ENCODE measurements at places on chromosomes 7 and 10.

DNA sequence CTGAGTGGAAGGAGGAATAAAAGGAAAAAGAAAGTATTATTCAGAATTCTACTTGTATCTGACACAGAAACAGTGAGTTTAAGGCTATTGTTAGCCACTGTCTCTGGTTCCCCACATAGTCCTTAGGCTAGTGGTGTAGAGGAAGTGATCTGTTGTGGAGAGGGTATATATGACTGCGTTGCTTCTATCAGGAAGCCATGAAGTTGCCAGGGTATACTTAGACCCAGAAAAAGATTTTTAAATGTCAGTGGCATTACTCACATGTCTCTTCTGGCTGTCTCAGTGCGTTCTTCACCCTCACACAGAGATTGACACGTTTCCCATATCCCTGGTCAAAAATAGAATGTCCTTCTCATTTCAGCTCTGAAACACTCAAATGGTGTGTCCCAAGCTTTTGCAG is 72.7 kb downstream of the SEM1 start:
- no peak for DNase-seq

DNA sequence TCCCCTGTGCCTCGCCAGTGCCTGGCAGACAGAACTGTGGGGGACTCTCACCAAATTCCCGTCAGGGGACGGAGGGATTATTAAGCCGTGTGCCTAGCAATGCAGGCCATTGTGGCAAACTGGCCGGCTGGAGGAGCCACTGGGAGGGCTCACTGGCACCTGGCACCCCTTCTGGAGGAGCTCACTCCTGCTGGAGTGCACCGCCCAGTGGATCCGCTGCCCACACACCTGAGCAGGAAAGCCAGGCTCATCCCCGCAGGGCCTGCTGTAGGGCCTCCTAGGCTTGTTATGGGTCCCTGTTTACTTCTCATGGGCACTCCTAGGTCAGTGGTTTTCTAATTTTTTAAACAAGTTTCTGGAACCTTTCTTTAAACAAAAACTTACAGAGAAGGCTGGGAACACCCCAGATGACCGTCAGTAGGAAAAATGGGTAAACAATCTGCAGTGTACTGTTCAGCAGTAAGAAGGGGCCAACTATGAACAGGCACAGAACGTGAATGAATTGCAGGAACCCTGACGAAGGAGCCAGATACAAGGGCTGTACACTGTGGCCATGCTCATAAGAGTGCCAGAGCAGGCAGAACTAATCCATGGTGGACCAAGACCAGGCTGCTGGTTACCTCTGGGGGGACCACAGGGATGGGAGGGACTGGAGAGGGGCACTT is 64.8 kb downstream of the LANCL2 start:
- DNase-seq, result no peak

DNA sequence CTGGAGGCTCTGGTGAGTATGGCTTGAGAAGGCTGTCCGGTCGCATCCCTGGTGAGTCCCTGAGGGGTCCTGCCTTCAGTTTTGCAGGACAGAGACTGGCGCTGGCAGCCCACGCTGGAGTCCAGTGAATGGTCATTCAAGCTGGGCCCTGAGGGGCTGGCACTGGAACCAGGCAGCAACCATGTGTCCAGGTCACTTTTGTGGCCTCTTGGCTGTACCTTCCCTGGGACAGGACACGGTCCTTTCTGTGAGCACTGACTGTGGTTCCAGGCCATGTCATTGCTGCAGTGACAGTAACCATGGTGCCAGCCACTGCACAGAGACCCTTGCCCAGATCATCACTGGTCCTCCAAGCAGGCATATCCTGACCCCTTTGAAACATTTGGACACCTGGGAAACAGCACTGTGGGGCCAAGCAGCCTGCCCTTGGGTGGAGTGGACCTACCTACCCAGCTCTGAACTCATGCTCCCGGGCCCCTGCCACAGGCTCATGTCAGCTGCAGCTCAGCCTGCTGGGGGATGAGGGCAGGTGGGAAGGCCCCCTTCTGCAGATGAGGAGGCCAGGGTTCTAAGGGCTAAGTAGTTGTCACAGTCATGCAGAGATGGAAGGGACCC is 72.1 kb downstream of the ADCY1 start:
- DNase-seq, result no peak

- no peak for DNase-seq
Measured at GRCh38 chr7:22671177-22671879, 55.7 kb upstream of the IL6 start.

DNA sequence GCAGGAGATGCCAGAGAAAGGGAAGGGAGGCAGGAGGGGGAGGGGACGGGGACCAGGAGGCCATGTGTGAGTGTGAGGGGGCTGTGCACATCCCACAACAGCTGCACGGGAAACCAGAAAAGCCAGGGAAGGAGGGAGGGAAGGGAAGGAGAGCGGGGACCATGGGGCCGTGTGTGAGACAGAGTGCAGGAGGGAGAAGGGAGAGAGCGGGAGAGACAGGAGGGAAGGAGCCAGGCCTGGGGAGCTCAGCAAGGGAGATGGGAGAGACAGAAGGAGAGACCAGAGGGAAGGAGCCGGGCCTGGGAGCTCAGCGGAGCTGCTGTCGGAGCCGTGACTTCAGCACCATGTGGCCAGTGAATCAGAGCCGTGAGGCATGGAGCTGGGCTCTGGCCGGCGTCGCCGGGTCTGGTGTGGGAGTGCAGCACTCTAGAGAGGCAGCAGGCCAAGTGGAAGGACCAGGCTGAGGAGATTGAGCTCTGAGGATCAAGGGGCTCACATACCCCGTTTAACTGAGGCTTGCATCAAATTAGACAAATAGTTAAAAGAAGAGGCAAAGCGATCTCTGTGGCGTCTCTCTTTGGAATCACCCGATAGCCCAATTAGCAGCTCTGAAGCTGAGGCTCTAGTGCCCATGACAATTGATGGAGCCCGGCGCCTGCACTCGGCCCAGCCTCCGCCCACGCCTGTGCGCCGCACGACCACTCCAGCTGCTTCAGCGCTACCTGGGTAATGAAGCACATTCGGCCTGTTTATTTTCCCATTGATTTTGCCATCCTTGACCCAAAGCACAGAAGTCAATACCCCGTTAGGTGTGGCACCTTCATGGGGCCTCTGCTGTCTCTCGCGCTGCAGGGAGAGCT is 150.4 kb downstream of the MAD1L1 start:
- no peak for DNase-seq

- no peak for DNase-seq
Measured at GRCh38 chr7:254337-255037, 35.5 kb upstream of the FOXL3 start.

GRCh38 chr10:117334926-117335325 is 40.3 kb downstream of the PDZD8 start:
- DNase-seq, result no peak

DNA sequence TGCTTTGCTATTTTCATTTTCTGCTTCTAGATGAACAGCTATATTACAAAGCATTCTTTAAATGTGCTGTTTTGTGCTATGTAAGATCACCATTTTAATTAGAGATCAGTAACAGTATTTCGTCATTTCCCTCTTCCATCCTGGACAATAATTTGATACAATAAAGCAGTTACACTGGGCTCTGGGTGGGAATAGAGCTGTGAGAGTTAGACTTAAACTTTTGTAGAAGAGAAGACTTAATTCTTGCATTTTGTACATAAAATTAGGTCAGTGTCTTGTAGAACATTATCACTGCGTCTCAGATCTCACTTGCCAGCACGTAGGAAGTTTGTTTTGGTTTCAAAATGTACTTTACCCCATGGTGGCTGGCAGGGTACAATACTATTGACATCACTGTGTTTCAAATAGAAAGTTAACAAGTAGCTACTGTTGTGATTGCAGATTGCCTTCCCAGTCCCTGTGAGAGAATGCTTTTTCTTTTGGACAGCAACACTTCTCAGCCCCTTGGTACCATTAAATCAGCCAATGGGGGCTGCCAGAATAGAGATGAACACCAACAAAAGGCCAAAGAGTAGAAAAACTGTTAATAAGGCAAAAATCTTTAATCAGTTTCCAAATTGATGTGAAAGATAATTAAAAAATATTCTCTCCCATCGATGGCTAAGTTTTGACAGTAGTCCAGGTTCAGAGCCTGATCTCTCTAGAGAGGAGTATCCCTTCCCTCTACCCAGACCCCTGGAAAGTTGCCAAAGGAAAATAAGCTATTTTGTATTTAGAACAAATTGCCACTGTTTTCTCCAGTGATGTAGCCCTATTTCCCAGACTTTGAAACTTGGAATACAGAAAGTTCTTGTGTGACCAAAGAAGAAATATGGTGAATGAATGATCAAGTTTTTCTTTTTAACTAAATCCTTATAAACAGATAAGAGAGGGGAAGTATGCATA is 35.1 kb downstream of the SMNDC1 start:
- no peak for DNase-seq

- DNase-seq, result no peak
Measured at GRCh38 chr10:85851325-85851724, 515.3 kb downstream of the GRID1 start.

GRCh38 chr7:23184709-23185359 is 3.0 kb downstream of the NUP42 start:
- no peak for DNase-seq

DNA sequence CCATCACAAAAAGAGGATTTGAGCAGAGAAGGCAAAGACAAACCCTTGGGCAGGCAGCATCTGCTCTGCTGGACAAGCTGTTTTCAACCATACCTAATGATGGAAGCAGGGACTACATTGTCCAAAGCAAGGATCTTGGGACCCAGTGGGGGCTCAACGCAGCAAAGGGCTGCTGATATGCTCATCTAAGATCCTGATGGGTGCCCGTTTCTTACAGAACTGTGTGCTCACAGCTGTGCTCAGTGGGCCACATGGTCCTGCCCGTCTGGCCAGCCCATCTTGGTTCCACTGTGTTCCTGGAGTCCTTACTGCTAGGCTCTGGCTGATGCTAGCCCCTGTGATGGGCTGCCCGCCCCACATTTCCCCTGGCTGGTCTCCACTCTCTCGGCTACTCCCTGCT is 36.1 kb downstream of the GPRIN2 start:
- DNase-seq, result no peak

DNA sequence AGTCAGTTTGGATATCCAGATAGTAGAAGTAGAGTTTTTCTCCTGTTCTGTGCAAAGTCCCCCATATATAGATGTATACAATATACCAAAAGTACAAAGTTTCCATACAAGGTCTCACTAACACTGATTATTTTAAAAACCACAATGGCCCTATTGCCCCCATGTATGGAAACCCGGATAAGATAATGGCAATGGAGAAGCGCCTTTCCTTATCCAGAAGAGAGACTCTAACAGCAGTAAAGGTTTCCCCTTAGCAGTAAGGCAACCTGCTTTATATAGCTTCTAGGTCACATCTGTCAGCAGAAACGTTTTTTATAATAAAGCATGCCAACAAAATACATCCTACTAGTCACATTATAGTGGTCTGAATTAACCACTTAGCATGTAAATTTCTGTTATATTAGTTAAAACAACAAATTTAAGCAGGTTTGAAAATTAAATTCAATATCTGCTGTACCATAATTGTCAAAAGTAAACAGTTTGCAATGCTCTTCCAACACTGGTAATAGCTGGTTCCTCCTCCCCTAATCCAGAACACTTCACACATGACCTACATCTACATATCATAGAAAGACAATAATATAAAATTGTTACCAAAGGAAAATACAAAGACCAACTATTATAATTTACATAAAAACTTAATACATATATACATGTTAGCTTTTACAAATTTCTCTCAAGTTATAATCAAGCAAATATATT is 22.4 kb downstream of the USP6NL start:
- no peak for DNase-seq

DNA sequence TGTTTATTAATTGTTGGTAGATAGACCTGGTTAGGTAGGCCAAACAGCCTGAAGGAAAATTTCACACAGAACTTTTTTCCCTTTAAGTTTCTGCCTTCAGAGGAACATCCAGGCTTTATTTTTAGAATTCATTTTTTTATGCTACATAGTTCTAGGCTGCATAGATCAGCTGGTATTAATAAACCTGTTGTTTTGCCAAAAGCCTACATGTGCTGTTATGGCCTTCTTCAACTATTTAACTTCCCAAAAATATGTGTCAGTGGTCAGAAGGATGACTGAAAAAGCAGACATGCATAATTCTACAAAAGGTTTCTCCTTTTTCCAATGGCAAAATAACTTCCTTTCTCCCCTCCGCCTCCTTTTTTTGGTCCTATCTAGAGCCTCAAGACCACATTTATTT is 303.0 kb upstream of the DKK1 start:
- no peak for DNase-seq

GRCh38 chr10:8041992-8042720 is 12.3 kb upstream of the GATA3 start:
- no peak for DNase-seq

- DNase-seq, result no peak
Measured at GRCh38 chr7:29156907-29157452, 10.6 kb upstream of the CPVL start.

- no peak for DNase-seq
Measured at GRCh38 chr7:157271991-157272324, 64.8 kb upstream of the DNAJB6 start.

DNA sequence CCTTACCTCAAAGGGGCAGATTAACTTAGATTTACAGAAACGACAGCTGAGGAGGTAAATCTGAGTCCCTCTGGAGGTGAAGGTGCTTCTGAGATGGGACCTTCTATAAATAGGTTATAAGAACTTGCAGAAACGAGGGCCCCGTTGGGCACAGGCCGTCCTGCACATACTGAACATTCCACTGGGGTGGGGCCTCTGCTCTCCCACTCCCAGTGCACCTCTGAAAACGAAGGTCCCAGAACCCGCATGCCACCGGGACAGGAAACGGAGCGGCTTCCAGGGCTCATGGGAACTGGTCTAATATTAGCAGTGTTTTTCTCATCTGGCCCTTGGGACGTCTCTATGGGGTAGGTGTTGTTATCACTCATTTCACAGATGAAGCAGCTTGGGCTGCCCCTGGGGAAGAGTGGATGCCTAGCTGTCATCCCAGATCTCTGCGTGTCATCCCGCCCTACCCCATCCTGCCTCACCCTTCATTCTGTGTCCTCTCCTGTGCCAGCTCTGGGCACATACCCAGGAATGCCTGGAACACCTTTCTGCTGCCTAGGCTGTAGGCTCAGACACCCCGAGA is 19.6 kb downstream of the C10orf62 start:
- no peak for DNase-seq

DNA sequence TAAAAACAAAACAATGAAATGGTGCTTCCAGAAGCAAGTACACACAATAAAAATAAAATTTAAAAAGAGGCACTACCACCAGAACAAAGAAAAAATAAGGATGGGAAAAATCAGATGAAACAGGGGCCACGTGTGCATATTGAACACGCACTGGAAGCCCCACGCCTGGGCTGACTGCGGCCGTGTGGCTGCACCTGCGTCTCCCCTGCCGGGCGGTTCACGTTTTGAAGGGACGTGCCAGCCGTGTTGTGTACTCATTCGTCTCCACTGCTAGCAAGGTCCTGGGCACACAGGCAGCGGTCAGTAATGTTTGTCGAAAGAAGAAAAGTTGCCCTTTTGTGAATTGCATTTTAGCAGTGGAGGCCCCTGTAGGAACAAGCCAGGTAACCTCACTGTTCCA is 255.9 kb upstream of the RNF32 start:
- no peak for DNase-seq

- DNase-seq, result no peak
Measured at GRCh38 chr10:58590924-58591323, 78.3 kb downstream of the BICC1 start.

DNA sequence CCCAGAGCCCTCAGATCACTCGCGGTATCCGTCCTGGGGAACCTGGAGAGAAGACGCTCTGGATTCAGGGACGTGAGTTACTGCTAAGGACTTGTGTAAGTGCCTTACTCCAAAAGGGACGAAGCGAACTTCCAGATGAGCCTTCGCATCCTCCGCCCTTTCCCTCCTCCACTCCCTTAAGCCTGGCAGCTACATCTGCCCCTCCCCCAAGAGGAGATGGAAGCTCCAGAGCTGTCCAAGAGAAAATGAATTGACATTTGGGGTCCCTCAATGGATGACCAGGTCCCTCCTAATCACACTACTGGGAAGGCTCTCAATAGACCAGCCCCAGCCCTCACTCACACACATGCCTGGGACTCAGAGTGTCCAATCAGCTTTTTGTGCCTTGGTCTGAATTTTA is 31.3 kb upstream of the GDF10 start:
- DNase-seq, result no peak

All from iPS DF 6.9 (cell line).